GM12878 (cell line): ENCODE measurements at places on chromosomes 6 and 20.
A peak's percentile ranks its signal among the peaks of the same experiment; 100 is the strongest.

- no peaks in the 10 kb centered on the region for H3K36me3 ChIP-seq
- peaks cover 14% of the 10 kb centered on the region for H3K4me1 ChIP-seq
- H3K27me3 ChIP-seq, result no peaks in the 10 kb centered on the region
- H3K4me3 ChIP-seq, result no peak overlapping the region
Measured at GRCh38 chr20:40945754-40946450, 82.7 kb upstream of the TOP1 start.

DNA sequence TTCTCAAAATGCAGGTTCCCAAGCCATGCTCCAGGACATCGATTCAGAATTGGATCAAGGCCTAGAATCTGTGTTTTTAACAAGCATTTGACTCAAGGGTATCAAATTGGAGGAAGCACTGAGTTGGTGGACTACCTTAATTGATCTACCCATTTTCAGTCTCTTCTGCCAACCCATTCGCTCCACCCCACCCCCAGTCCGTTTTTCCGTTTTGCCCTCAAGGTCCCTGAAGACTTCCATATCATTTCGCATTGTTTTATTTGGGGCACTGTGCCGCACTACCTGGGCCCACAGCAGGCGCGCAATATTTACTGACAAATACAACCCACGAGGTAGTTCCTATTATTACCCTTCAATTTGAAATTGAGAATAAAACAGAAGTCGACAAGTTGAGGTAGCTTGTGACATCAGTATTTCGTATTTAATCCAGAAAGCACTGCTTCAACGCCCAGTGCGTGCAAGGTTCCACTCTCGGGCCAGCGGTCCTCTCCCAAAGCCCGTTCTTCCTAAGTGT is 557 bp upstream of the DHX35 start:
- peak overlapping the region; percentile 69 for H3K4me3 ChIP-seq
- H3K4me1 ChIP-seq, result no peaks in the 10 kb centered on the region
- no peaks in the 10 kb centered on the region for H3K27me3 ChIP-seq
- H3K36me3 ChIP-seq, result no peaks in the 10 kb centered on the region
- no peak for DNase-seq

- H3K36me3 ChIP-seq, result peaks cover 12% of the 10 kb centered on the region
- no peak overlapping the region for H3K27ac ChIP-seq
- no peak overlapping the region for H3K4me3 ChIP-seq
- no peak for DNase-seq
- no peaks in the 10 kb centered on the region for H3K4me1 ChIP-seq
- H3K27me3 ChIP-seq, result no peaks in the 10 kb centered on the region
Measured at GRCh38 chr6:159756508-159756907, 5.3 kb upstream of the ACAT2 start.

GRCh38 chr6:129267028-129267427 is 384.1 kb downstream of the LAMA2 start:
- no peak overlapping the region for H3K27ac ChIP-seq
- no peaks in the 10 kb centered on the region for H3K36me3 ChIP-seq
- no peaks in the 10 kb centered on the region for H3K4me1 ChIP-seq
- no peak overlapping the region for H3K4me3 ChIP-seq

GRCh38 chr6:98452685-98453084 is 381.7 kb upstream of the POU3F2 start:
- H3K4me1 ChIP-seq, result no peaks in the 10 kb centered on the region
- no peak overlapping the region for H3K27ac ChIP-seq
- H3K27me3 ChIP-seq, result no peaks in the 10 kb centered on the region
- no peak for DNase-seq
- H3K36me3 ChIP-seq, result no peaks in the 10 kb centered on the region

- H3K4me3 ChIP-seq, result no peak overlapping the region
- H3K36me3 ChIP-seq, result no peaks in the 10 kb centered on the region; the same call in 1 of the 2 replicates
- no peak overlapping the region for H3K27ac ChIP-seq
- no peaks in the 10 kb centered on the region for H3K4me1 ChIP-seq
- H3K27me3 ChIP-seq, result no peaks in the 10 kb centered on the region
Measured at GRCh38 chr20:44051661-44052000, 135.4 kb downstream of the JPH2 start.

GRCh38 chr6:2917801-2918445 is 14.8 kb upstream of the SERPINB9 start:
- no peaks in the 10 kb centered on the region for H3K36me3 ChIP-seq
- H3K4me3 ChIP-seq, result no peak overlapping the region
- H3K4me1 ChIP-seq, result no peaks in the 10 kb centered on the region

- no peaks in the 10 kb centered on the region for H3K4me1 ChIP-seq
- no peak for DNase-seq
- no peak overlapping the region for H3K4me3 ChIP-seq
- H3K27ac ChIP-seq, result no peak overlapping the region
- no peaks in the 10 kb centered on the region for H3K27me3 ChIP-seq
- H3K36me3 ChIP-seq, result no peaks in the 10 kb centered on the region
Measured at GRCh38 chr6:36809941-36810803, 29.1 kb downstream of the CPNE5 start.

GRCh38 chr6:162704001-162704400 is 23.6 kb downstream of the PRKN start:
- no peak overlapping the region for H3K27ac ChIP-seq
- H3K27me3 ChIP-seq, result no peaks in the 10 kb centered on the region
- no peaks in the 10 kb centered on the region for H3K36me3 ChIP-seq
- H3K4me1 ChIP-seq, result no peaks in the 10 kb centered on the region
- no peak for DNase-seq
- H3K4me3 ChIP-seq, result no peak overlapping the region

DNA sequence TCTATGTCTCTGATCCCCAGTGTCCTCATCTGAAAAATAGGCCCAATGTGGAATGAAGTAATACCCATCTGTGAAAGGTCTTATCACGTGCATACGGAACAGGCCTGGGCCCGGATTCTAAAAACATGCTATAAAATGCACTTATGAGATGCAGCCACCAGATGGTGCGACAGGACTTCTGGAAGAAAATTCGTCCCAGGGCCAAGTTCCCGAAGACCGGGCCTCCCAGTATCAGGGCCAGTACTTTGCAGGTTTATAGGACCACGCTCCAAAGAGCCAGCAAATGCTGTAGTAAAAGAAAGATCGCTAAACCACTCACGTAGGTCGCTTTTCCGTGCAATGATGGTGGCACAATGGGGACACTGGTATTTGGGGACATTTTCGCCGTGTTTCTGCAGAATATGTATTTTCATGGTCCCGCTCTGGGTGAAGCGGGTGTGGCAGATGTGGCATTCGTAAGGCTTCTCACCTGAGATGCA is 10.6 kb downstream of the CTCFL start:
- no peaks in the 10 kb centered on the region for H3K36me3 ChIP-seq
- no peaks in the 10 kb centered on the region for H3K27me3 ChIP-seq
- no peak overlapping the region for H3K4me3 ChIP-seq
- no peaks in the 10 kb centered on the region for H3K4me1 ChIP-seq
- H3K27ac ChIP-seq, result no peak overlapping the region

GRCh38 chr20:4134355-4134834 is 119.0 kb upstream of the RNF24 start:
- H3K36me3 ChIP-seq, result no peaks in the 10 kb centered on the region
- H3K4me3 ChIP-seq, result no peak overlapping the region
- DNase-seq, result no peak
- no peaks in the 10 kb centered on the region; the same call in 1 of the 2 replicates for H3K27me3 ChIP-seq
- H3K27ac ChIP-seq, result no peak overlapping the region

DNA sequence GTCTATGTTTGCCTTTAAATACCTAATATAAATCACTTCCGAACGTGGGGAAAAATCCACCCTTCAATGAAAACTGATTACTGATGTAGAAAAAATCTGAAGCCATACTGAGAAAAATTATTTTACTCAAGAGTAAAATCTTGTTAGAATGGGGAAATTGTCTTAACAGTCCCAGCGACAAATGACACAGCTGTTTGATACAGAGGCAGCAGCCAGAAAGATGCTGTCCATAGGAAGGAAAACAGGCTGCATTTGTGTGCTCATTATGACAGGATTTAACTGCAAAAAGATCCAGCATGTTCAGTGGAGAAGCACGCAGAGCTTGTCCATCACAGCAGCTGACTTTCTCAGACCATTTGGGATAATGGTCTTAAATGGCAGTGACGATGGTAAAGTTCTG is 443.0 kb downstream of the TFAP2B start:
- H3K36me3 ChIP-seq, result no peaks in the 10 kb centered on the region
- no peak overlapping the region for H3K27ac ChIP-seq
- no peaks in the 10 kb centered on the region; the same call in 1 of the 2 replicates for H3K27me3 ChIP-seq
- no peak for DNase-seq
- H3K4me3 ChIP-seq, result no peak overlapping the region
- H3K4me1 ChIP-seq, result no peaks in the 10 kb centered on the region

GRCh38 chr20:40815156-40816038 is 126.4 kb upstream of the MAFB start:
- H3K36me3 ChIP-seq, result no peaks in the 10 kb centered on the region
- DNase-seq, result no peak
- H3K4me1 ChIP-seq, result no peaks in the 10 kb centered on the region

GRCh38 chr6:144190080-144190479 is 39.8 kb downstream of the STX11 start:
- H3K4me3 ChIP-seq, result no peak overlapping the region
- peaks cover 12% of the 10 kb centered on the region for H3K36me3 ChIP-seq
- DNase-seq, result no peak
- no peaks in the 10 kb centered on the region for H3K4me1 ChIP-seq
- H3K27ac ChIP-seq, result no peak overlapping the region

GRCh38 chr6:169289619-169290339 is 36.1 kb upstream of the THBS2 start:
- H3K4me1 ChIP-seq, result no peaks in the 10 kb centered on the region
- no peaks in the 10 kb centered on the region for H3K27me3 ChIP-seq
- no peak overlapping the region for H3K27ac ChIP-seq
- H3K36me3 ChIP-seq, result no peaks in the 10 kb centered on the region
- DNase-seq, result no peak

- no peaks in the 10 kb centered on the region for H3K36me3 ChIP-seq
- no peak overlapping the region for H3K27ac ChIP-seq
- H3K4me3 ChIP-seq, result no peak overlapping the region
- DNase-seq, result no peak
Measured at GRCh38 chr6:80341330-80341729, 234.9 kb downstream of the BCKDHB start.

- H3K4me1 ChIP-seq, result no peaks in the 10 kb centered on the region
- no peak overlapping the region for H3K4me3 ChIP-seq
- H3K27ac ChIP-seq, result no peak overlapping the region
- no peaks in the 10 kb centered on the region for H3K27me3 ChIP-seq
Measured at GRCh38 chr6:93021235-93021915, 398.0 kb downstream of the EPHA7 start.

DNA sequence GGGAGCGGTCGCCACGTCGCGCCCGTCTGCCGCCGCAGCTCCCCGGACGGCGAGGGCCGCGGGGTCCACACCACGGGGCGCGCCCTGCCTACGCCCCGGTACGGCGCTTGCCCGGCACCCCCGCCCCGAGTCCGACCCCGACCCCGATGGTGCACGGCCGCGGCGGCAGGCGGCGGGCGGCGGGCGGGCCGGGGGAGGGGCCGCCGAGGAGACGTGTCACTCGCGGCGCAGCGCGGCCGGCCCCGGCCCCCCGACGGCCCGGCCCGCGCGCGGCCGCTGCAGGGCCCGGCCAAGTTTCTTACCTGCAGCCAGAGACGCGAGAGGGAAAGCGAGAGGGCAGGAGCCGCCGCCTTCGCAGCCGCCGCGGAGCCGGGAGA is 328 bp downstream of the RRBP1 start:
- H3K27ac ChIP-seq, result peak overlapping the region; percentile 69
- H3K27me3 ChIP-seq, result no peaks in the 10 kb centered on the region
- no peaks in the 10 kb centered on the region for H3K36me3 ChIP-seq

- no peak overlapping the region for H3K4me3 ChIP-seq
- no peak for DNase-seq
- H3K27me3 ChIP-seq, result no peaks in the 10 kb centered on the region
- H3K27ac ChIP-seq, result no peak overlapping the region
Measured at GRCh38 chr6:144528743-144529425, 243.7 kb downstream of the UTRN start.

GRCh38 chr6:50333696-50334095 is 284.0 kb upstream of the DEFB112 start:
- H3K4me1 ChIP-seq, result no peaks in the 10 kb centered on the region
- no peak overlapping the region for H3K27ac ChIP-seq
- H3K36me3 ChIP-seq, result no peaks in the 10 kb centered on the region
- H3K27me3 ChIP-seq, result no peaks in the 10 kb centered on the region

- peaks cover 7% of the 10 kb centered on the region for H3K36me3 ChIP-seq
- peaks cover 26% of the 10 kb centered on the region for H3K4me1 ChIP-seq
- H3K27ac ChIP-seq, result no peak overlapping the region
- H3K4me3 ChIP-seq, result peak overlapping the region; percentile 42; the same call in 1 of the 2 replicates
- H3K27me3 ChIP-seq, result no peaks in the 10 kb centered on the region
Measured at GRCh38 chr6:26459023-26459810, 1.5 kb downstream of the BTN2A1 start.

DNA sequence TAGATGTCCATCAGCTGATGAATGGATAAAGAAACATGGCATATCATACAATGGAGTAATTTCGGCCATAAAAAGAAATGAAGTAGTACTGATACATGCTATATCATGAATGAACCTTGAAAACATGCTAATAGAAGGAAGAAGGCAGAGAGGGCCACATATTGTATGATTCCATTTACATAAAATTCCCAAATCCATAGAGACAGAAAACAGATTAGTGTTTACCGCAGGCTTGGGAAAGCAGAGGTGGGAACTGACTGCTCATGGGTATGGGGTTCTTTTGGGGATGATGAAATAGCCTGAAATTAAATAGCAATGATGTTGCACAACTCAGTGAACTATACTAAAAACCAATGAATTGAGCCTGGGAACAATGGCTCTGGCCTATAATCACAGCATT is 58.3 kb downstream of the SERAC1 start:
- DNase-seq, result no peak
- H3K27me3 ChIP-seq, result no peaks in the 10 kb centered on the region
- no peaks in the 10 kb centered on the region for H3K36me3 ChIP-seq
- H3K4me1 ChIP-seq, result no peaks in the 10 kb centered on the region
- H3K4me3 ChIP-seq, result no peak overlapping the region

DNA sequence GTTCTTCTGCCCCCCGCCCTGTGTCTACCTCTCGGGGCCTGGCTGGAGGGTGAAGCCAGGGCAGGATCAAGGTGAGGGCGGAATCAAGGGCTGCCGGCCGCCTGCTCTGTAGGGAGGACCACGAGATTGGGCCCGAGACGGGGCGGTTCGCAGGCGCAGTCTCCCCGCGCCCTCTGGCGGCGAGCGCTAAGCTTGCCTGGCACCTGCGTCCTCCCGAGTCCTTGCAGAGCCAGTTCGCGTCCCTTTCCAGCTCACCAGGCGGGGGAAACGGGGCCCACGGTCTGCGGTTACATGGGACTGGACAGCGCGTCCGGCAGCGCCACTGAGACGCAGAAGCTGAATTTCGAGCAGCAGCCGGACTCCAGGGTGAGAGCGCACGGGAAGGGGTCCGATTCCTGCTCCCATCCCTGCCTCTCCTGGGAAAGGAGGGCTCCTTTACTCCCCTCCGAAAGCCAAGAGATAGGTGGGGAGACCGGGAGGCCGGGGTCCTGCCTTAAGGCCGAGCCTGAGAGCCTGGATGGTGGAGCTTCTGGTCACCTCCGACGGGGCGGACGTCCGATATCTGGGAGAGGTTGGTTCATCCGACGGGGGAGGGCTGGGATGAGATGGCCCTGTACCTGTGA is 3.6 kb upstream of the MATN4 start:
- peaks cover 6% of the 10 kb centered on the region for H3K27me3 ChIP-seq
- DNase-seq, result no peak
- H3K36me3 ChIP-seq, result no peaks in the 10 kb centered on the region

- H3K36me3 ChIP-seq, result peaks cover 29% of the 10 kb centered on the region
- H3K4me1 ChIP-seq, result no peaks in the 10 kb centered on the region
- no peak for DNase-seq
Measured at GRCh38 chr6:2782356-2782708, 17.1 kb downstream of the WRNIP1 start.

- no peak overlapping the region for H3K4me3 ChIP-seq
- no peak overlapping the region for H3K27ac ChIP-seq
- H3K36me3 ChIP-seq, result no peaks in the 10 kb centered on the region
- no peak for DNase-seq
Measured at GRCh38 chr20:42894483-42894882, 295.2 kb downstream of the PTPRT start.

GRCh38 chr6:96812077-96812703 is 25.1 kb downstream of the GPR63 start:
- no peak for DNase-seq
- H3K27me3 ChIP-seq, result no peaks in the 10 kb centered on the region
- no peaks in the 10 kb centered on the region for H3K36me3 ChIP-seq
- H3K4me3 ChIP-seq, result no peak overlapping the region
- H3K4me1 ChIP-seq, result no peaks in the 10 kb centered on the region
